Activated CD8-positive, alpha-beta memory T cell treated with anti-CD3 and anti-CD28 coated beads for 4 hours (primary cell): ENCODE measurements at places on chromosomes 16 and 17.

DNA sequence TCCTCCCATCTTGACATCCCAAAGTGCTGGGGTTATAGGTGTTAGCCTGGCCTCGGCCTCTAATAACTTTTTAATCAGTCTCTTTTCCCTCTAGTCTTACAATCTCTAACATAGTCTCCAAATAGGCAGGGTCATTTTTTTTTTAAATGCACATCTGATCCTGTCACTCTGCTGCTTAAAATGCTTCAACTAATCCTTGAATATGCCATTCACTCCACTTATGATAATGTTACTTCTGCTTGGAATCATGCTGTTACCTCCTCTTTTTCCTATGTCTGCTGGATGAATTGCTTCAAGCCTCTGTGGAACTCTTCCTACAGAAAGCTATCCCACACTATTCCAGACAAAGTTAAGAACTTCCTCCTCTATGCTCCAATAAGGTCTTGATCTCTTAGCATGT, 22.8 kb downstream of the CRLF3 start:
- no peak for DNase-seq

DNA sequence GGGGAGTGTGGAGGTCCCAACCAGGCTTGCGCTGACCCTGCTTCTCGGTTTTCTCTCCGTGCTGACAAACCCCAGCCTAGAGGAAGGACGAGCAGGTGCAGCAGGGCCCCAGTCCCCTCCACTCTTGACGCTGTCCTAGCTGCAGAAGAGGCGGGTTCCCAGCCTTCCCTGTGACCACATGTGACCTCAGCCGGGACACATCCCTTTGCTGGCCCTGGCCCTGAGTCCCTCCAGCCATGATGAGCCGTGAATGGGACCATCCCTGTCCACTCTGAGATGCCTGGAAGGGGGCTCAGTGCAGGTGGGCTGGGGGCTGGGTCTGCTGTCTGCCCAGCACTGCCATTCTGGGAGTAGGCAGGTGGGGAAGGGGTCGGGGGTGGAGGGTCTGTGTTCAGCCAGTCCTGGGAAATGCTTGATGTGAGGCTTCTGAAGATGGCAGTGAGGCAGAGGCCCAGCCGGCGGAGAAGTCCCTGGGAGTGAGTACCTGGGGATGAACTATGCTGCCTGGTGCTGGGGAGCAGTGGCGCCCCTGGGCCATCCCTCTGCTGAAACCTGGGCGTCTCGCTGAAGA, 1.9 kb upstream of the TUBB3 start:
- no peak for DNase-seq

GRCh38 chr17:78132767-78133178, 2.2 kb downstream of the TMC8 start:
- DNase-seq = no peak

- no peak for DNase-seq
Measured at GRCh38 chr17:62760059-62760944, 47.8 kb downstream of the MARCHF10 start.

DNA sequence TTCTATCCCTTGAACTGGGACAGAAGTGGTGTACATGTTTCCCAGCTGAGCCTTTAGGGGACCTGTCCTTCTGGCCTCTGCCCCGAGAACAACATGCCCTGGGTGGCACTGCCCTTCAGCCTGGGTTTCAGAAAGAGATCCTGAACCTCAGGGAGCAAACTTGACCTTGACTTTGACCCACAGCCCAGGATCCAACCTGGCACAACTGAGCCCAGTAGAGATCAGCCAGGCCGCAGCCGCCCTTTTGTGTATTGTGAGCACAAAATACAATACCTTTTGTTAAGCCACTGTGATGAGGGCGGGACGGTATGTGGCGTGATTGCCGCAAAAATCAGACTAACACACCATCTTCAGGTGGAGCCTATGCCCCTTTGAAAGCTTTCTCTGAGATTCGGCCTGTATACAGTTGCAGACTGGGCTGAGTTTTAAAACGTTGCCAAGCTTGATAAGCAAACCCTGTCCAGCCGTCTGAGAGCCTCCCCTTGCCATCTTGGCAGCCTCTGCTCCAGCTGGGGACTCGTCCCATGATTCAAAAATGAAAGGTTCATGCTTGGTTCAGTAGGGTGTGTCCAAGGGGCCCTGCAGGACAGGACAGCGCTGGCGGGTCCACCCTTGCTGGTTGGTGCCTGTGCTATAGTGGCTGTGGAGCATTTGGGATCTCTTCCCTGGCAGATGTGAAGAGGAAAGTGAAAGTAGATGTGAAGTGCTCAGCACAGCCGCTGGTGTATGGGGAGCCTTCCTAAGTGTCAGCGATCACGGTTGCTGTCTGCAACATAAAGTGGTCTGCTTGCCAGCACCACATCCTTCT, 40.3 kb downstream of the FOXL1 start:
- DNase-seq = no peak

DNA sequence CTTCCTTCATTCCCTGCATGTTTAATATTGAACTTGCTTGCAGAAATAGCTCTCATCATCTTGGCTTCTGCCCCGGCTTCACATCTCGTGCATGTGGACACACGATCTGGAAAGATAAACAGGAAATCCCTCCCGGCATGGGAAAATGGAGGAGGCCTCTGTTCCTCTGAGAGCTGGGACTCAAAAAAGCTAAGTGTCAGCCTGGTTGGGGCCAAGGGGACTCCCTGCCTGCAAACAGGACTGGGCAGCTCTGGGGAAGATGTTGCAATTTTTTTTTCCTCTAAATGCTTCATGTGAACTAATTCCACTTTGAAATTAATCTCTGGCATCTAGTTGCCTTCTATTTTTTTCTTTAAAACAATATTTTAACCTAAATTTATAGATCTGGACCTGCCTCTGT, 24.8 kb downstream of the ITPRIPL2 start:
- DNase-seq = no peak

DNA sequence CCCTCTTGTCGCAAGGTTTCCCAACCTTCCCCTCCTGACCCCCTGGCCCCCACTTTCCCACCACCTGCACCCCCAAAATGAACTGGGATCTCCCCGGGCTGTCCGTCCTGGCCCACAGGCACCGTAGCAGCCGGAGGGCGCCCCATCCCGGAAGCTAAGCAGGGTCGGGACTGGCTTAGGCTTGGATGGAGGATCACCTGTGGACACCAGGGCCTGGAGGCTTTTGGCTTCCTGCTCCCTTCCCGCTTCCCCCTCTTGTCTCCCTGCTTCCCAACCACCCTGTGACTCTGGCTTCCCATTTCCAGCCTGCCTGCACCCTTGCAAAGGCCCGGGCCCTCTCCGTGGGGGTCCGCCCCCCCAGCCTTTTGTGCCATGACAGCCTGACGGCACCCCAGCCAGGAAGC, 2291.3 kb downstream of the TP53TG3F start:
- no peak for DNase-seq

GRCh38 chr17:57949649-57950048, 5.6 kb downstream of the CUEDC1 start:
- DNase-seq = no peak

DNA sequence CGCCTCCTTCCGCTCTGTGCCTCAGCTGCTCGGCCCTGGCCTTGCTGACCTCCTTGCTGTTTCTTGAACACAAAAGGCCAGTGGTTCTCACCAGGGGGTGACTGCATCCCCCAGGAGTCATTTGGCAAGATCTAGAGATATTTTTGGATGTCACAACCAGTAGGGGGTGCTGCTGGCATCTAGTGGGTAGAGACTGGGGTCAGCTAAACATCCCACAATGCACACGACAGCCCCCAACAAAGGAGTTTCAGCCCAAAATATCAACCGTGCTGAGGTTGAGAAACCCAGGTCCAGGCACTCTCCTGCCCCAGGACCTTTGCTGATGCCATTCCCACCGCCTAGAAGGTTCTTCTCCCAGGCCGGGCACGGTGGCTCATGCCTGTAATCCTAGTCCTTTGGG, 39.7 kb downstream of the ABCC6 start:
- DNase-seq = no peak

DNA sequence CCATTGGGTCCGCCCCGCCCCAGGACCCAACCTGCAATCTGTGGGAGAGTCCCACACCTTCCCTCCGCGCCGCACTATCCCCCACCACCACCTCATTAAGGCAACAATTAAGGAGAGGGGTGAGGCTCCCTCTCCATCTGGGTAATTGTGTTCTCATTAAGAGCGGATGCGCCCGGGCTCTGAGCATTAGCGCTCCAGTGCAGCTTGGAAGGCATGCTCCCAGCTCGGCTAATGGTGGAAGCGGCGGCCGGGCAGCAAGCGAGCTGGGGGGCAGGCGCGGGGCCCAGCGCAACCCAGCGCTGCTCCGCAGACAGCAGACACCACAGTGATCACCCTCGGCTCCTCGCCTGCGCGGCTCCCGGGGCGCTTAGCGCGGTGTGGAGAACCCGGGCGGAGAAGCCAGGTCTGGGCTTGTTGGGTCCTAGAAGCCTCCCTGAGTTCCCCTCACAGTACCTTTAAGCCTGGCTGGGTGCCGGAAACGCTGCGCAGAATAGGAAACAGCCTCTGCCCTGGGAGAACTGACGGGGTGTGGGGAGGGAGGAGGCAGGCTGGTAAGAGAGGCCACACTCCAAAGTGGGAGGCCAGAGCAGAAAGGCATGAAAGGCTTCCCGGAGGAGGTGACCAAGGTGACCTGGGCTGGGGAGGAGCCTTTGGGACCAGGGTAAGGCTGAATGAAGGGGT, 6.4 kb downstream of the CBLN1 start:
- DNase-seq = no peak

DNA sequence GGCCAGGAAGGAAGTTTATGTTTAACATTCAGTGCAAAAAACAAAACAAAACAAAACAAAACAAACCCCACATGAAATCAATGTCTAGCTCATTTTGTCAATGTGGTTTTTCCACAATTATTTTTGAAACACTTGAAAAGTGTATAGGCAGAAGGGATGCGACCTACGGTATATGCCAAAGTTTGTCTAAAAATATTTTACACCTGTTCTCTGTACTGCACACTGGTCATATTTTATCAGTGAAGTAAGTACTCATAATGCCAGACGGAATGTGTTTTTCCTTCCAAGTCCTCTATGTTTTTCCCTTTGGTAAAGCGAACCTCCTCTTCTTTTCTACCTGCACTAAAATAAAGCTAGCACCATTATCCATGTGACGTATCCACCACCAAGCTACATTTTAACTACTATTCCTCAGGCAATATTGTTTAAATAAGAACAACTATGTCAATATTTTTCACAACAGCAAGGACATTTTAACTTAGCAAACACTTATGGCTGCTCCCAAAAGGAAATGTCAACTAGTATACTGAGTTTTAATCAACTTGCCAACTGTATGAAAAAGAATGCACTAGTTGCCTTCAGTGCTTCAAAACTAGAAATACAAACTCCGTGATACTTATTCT, 10.3 kb downstream of the TOB1 start:
- DNase-seq = no peak

DNA sequence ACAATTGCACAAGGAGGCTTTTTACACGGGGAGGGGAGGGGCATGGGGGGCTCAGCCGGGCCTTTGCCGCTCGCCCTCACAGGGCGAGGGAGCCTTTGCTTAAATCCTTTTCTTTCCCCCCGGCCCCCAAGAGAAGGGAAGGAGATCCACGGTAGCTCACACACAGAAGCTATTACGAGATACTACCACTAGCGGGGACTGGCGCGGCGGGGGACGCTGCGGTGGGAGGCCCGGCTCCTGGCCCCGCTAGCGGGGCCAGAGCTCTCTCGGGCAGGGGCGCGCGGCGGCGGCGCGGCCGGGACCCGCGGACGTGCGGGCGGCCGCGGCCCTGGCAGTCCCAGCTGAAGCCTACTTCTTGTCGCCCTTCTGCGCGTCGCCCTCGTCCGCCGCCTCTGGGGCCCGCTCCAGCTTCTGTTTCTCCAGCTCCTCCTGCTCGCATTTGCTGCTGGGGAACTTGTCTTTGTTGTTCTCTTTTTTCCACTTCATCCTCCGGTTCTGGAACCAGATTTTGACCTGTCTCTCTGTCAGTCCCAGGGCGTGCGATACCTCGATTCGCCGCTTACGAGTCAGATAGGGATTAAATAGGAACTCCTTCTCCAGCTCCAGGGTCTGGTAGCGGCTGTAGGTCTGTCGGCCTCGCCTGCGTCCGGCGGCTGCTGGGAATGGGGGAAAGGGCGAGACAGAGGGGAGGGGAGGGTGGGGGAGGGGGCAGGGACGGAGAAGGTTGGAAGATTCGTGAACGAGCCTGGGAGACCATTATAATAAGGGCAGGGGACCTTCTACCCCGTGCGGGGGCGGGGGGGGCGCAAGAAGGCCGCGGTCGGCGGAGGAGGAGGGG, 2.0 kb downstream of the HOXB8 start:
- DNase-seq = no peak

DNA sequence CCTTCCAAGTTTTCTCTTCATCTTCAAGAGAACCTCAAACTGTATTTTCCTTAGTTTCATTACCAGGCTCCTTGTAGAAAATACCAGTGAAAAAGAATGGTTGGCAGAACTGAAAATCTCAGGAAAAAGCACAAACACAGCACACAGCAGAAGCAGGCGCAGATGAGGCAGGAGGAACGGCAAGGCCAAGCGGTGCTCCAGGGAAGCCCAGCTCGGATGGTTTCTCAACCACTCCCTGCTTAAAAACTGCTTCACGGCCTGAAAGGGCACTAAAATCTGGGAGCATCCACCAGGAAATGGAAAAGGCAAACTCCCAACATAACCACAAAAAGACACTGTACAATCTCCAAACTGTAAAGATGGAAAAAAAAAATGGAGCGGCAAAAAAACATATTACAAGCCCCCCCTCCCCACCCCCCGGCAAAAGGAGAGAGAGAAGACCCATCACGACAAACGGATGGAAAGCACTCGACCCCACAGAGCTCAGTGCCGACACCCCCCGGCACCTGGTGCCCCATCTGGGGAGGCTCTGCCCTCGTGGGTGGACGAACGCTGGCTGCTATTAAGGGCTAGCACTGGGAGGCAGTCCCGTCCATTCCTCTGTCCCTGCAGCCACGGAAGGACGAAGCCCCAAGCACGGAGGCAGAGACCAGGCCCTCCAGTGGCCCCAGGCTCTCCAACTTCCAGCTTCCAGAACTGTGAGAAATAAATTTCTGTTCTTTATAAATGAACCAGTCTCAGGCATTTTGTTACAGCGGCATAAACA, 127.5 kb downstream of the ZNF778 start:
- DNase-seq = no peak

- no peak for DNase-seq
Measured at GRCh38 chr17:79388556-79389295, 222.1 kb downstream of the RBFOX3 start.

- peak; percentile 40 for DNase-seq
Measured at GRCh38 chr17:32461853-32462617, 17.7 kb downstream of the PSMD11 start.

DNA sequence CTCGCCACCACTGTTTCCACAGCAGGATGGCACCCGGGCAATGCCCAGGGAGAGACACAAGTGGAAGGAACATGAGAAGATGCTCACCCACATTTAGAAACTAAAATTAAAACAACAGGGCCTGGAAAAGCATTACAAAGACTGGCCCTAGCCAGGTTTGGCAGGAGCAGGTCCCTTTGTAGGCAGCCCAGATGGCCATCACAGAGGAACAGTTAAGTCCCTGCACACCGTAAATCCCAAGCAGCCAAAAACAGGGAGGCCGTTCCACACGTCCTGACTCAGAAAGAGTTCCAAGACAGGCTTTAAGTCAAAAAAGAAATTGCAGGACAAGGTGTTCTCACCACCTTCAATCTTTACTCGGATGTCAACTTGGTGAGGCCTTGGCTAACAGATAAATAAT, 127.1 kb downstream of the DYNLRB2 start:
- no peak for DNase-seq
